ENCODE measurements at places on chromosomes 6 and 20. TPM values are rescaled to one million over a fixed set of nuclear protein-coding genes. Genes with fewer than 3 reads are reported as not detected.
A peak's percentile ranks its signal among the peaks of the same experiment; 100 is the strongest.

HTR1E gene
- not detected for total RNA-seq

SLC13A3 gene
- not detected for total RNA-seq

PLEKHG1 gene
- total RNA-seq = 49.2 TPM

- peak; percentile 23 for DNase-seq
Observed at GRCh38 chr6:140052736-140053729, 678.6 kb upstream of the CITED2 start.

DNA sequence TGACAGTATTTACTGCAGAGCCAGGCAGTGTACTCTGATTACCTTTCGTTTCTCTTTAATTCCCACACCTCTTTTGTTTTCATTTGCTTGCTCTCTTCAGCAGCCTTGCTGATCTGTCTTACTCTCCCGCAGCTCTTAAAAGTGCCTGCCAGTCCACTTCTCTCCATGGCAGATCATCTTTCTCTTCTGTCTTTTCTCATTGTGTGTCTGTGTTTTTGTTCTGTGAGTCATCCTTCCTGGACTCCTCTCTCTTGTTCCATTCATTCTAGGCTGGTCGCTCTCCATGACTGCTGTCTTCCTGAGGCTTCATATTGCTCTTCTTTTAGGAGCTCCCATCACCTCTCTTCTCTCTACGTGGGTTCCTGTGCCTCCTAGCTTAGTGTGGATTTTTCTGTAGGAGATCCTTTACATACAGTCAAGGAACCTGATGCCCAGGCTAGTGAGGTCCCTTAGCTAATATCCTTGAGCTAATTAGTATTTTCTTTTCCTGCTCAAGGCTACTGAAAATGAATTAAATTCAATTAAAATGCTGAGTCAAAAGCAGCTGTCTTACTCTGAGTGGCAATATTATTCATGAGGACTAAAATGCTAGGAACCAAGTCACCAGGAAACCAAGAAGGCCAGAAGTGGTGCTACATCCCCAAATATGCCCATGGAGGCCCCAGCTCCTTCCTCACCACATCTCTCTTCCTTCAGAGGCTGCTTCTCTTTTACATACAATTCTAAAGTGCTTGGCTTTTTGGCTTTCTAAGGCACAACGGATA lies 86.1 kb downstream of the SLX4IP start:
- no peak for DNase-seq

DNA sequence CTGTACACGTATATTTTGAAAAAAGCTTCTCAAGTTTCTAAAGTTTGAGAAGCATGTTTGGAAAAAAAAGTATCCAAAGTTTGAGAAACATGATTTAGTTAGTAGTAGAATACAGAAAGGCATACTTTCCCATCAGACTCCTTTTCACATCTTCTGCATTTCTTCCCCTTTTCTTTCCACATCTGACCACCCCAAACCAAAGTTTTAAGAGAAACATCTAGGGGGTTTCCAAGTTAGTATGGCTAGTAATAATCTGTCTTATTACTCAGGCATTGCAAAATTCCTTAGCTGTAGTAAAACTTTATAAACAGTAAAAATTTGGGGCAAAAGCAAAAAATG lies 63.0 kb upstream of the IL20RA start:
- no peak for DNase-seq

- DNase-seq = peak; percentile 63
Observed at GRCh38 chr6:14635195-14635594, 517.6 kb downstream of the CD83 start.

- DNase-seq = no peak
Observed at GRCh38 chr6:30323806-30324205, 2.9 kb upstream of the TRIM39 start.
